ENCODE measurements at places on chromosomes 3 and 15.
A peak's percentile ranks its signal among the peaks of the same experiment; 100 is the strongest.

DNA sequence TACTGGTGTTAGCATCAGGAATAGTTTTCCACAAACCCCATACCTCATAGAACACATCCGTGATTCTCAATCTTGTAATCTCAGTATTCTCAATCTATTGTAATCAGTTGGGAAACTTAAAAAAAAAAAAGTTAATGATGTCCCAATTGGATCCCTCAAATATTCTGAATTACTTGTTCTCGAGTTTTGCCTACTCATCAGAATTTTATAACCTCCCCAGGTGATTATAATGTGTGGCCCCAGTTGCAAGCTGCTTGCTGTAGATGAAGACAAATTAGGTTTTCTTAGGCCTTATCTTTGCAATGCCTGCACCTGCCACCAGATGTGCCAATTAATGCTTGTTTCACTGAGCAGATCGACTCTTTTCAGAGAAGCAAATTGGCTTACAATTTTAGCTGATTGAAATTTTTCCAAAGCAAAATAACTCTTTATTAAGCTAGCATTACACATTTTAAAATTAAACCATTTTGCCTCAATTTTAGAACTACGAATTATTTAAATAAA, 19.0 kb upstream of the DIPK2A start:
- peak; percentile 2 for DNase-seq

DNA sequence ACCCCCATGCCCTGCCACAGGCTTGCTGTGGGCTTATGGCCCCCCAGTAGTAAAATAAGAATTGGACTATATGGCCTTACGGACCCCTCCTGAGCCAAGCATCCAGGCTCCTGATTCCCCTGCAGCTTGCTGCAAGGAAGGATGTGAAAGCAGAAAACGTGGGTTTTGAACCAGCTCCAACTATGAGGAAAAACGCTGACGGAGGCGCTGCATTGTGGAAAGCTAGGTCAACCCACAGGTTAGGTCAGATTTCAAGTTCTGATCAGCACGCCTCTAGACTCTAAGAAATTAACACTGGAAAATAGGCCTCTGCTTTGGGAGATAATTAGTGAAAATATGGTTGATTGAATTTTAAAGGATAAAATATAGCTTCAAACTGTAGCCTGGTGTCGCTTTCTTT, 195.4 kb upstream of the HES1 start:
- DNase-seq = no peak

DNA sequence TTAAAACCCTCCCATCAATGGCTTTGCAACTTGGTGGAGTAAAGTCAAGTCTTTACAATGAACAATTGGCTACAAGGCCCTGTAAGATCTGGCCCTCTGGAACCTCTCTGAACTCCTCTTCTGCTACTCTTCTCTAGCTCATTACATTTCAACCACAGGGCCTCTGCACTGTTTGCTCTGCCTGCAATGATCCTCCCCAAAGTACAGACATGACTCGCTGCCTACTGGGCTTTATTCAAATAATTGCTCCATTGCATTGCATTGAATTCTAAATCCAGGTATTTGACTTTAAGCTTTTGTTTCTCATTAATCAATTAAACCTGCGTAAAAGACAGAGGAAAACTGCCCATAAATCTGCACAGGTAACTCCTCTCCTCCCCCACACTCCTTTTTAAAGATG, 96.7 kb downstream of the CD47 start:
- DNase-seq = no peak

GRCh38 chr3:139020036-139020867, 474 bp downstream of the PRR23B start:
- DNase-seq = no peak

GRCh38 chr3:46812237-46812791, 50.9 kb downstream of the MYL3 start:
- DNase-seq = peak; percentile 39

GRCh38 chr15:87225436-87225835, 1031.1 kb downstream of the NTRK3 start:
- DNase-seq = no peak

DNA sequence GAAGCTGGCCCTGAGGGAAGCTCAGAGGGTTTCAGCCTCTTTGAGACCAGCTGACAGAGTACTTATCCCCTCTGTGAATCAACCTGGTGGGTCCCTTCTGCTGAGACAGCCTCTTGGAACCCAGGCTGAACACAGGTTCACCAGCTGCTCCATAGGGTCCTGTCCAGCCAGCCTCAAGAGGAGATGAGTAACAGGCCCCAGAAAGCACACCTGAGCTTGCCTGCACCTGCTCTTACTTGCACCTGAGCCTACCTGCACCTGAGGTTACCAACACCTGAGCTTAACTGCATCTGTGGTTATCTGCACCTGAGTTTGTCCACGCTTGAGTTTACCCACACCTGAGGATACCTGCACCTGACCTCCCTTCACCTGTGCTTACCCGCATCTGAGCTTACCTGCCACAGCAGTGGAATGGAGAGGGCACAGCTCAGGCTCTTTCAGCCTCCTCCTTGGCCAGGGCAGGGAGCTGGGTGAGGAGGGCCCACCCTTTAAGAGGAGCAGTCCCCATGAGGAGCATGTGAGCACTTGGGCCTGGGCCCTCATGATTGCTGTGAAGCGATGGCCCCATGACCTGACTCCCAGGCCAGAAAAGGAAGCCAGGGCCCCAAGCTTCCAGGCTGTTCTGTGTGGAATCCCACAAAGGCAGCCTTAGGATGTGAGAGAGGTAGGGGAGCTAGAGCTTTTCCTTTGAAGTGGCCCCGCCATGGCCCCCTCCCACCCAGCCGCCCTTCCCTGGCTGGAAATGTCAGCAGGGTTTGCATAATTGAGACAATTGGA, at the start of gene TRPM1:
Gene TRPM1, minus strand, starts transcription at position 464 of the 777 bp plus-strand sequence. CDS start 20,370 bp downstream, outside the sequence.
- peak; percentile 55 for DNase-seq

DNA sequence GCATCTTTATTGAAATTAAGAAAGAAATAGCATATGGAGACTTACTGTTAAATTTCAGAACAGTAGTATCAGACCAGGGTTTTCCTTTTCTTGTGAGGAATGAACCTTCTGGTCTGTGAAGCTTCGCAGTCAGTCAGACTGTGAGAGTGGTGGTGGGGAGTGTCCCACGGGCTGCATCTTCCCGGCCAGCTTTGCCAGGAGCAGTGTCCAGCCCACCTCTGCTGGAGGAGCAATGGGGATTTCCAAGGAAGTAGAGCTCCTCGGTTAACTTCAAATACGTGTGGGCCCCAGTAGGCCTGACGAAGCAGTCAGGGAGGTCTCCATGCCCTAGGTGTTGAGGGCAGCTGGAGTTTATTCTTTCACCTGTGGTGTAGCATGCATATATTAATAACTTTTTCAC, 40.9 kb upstream of the FBXL22 start:
- DNase-seq = no peak

GRCh38 chr3:54240-54639, 142.3 kb upstream of the CHL1 start:
- DNase-seq = peak; percentile 24

GRCh38 chr3:118974356-118975097, 60.1 kb downstream of the IGSF11 start:
- DNase-seq = peak; percentile 90

DNA sequence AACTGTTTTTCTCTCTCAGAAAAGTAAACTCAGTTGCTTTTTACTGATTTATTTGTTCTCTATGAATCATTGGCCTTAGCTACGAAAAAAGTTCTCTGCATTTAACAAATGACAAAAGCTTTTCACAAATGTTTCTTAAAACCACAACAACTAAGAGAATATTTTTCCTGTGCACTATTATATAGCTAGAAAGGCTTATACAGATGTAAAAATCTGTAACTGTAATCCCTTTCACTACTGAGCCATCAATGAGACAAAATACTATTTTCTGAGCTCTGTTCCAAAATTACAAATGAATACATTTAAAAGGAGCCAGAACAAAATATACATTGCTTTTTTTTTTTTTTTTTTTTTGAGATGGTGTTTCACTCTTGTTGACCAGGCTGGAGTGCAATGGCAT, 45.6 kb upstream of the PYGO1 start:
- DNase-seq = no peak

DNA sequence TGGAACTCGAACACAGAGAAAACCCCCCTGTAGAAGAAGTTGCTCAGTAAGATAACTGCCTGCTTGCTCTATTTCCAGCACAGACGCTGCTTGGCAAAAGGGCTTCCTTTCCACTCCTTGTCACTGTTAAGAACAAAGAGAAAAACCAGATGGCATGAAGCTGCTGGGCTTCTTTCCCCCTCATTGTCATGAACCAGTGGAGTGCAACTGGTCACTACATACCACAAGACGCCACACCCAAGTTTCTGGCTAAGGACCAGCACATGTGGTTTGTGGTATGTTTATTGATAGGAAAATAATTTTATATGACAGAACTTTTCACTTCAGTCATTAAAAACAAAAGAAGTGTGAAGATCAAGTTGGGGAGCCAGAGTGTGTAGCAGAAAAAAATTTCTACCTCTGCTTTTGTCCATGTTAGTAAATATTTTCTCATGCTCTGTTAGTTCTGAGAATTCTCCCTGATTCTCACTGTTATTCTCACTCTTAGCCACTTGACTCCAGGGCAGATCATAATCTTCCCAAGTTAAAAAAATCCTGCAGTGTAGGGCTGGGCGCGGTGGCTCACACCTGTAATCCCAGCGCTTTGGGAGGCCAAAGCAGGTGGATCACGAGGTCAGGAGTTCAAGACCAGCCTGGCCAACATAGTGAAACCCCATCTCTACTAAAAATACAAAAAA, 37.9 kb downstream of the CLK3 start:
- DNase-seq = no peak

Data from NCI-H524 (cell line).